ENCODE measurements at places on chromosomes 4 and X.

GRCh38 chr4:23355258-23355657, 534.6 kb downstream of the PPARGC1A start:
- no peak for DNase-seq

DNA sequence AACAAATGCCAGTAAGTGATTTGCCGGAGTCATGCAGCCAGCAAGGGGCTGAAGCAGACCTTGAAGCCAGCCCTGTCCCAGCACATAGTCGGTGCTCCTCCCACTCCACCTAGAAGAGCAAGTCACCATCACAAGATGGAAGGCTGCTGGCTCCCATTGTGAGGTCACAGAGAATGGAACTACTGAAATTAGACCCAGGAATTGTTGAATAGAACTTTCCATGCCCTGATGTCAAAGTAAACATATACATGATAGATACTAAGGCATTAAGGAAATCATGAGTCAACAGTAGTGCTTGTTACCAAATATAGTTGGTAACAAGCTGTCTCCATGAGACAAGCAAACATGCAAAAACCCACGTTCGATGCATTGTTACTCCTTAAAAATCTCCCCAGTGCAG, 177.1 kb upstream of the MID1 start:
- DNase-seq = no peak

DNA sequence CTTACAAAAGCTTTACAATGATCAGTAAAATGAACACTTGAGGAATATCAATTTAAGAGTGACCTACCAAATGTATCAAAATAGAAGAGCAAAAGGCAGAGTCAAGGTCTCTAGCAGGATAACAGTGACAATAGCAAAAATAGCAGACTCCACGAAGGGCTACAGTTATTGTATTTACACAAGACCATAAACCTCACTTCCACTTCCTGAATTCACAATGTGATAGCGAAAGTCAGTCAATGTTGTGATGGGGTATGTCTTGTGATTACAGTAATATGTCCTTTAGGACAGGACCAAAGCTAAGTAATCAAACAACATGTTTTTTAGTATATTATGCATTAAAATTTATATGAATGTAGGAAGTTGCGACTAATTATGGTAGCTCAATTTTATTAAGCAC, 139.6 kb downstream of the IQCM start:
- DNase-seq = no peak

- no peak for DNase-seq
Measured at GRCh38 chr4:176002007-176002613, 63.5 kb upstream of the WDR17 start.

DNA sequence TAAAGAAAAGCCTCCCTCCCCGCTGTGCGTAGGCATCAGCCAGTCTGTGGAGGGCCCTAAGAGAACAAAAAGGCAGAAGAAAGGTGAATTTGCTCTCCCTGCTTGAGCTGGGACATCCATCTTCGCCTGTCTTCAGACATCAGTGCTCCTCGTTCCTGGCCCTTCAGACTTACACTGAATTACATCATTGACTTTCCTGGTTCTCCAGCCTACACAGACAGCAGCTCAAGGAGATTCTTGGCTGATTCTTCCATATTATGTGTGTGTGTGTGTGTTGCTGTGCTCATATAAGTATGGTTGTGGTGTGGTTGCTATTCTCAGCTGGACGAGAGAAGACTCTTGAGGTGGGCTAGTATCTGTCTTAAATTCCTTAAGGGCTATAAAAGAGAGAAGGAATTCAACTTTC, 35.5 kb upstream of the CD99L2 start:
- DNase-seq = no peak

GRCh38 chr4:146170149-146170548, 5.4 kb upstream of the LSM6 start:
- no peak for DNase-seq

DNA sequence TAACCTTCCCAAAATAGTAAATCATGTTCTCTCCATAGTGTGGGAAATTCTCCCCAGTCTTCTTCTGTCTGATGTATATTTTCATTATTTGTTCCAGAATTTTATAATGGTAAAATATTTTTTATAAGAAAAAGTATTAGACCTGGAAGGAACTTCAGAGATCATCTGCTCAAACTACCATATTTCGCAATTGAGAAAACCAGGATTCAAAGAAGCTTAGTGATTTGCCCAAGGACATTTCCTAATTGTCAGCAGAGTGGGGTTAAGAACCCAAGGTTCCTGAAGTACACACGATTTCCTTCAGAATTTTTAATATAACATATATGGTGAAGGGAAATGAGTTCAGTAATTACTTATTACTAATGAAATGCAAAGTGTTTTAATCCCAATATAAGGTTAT, 24.1 kb downstream of the OCIAD1 start:
- no peak for DNase-seq

- DNase-seq = no peak
Measured at GRCh38 chr4:80097400-80098177, 24.6 kb upstream of the ANTXR2 start.

DNA sequence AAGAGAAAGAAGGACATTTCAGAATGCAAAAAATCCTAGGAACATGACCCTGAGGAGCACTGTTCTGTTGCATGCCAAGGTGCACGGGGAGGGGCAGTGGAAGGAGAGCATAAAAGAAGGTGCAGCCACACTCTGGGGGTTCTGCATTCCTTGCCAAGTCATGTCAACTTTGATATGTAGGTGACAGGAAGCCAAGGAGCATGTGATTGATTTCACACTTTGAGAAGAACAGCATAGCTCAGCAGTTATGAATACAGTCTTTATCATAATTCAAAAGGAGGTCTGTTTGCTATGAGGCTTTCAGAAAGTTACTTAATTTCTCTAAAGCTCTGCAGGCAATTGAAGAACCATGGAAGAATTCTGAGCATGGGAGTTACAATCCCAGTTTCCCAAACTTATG, 50.6 kb downstream of the SCFD2 start:
- DNase-seq = no peak

GRCh38 chrX:24692305-24692704, 1.4 kb upstream of the POLA1 start:
- DNase-seq = no peak

DNA sequence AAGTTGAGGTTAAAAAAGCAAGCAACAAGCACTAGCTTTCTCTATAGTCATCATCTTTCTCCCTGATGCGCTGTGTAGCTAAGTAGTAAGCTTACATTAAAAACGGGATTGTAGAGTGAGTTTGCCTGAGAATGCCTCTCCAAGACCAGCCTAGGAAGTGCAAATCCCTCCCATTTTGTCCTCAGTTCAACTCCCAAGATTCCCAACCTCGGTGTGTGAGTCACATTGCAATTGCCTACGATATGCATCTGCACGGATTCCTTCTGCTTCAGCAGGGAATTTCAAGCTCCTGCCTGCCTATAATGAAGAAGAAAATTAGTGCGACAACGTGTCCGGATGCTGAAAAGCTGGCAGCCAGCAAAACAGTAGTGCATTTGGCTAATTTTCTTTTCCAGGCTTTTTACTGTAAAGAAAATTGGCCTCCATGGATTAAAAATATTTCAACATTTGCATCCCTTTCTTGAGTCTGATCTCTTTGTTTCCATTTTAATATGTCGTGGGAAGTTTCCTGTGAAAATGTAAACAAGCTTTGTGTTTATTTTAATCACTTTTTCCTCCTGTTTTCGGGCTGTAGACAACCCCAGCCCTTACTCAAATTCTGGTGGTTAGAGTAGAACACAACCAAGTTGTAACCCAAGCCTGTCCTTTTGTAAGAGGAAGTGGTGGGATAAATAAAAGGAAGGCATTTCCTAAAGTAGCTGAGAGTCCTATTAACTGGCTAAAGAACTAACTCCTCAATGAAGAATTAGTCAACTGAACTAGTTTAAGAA, 58.4 kb upstream of the TET2 start:
- no peak for DNase-seq

- DNase-seq = peak; percentile 91
Measured at GRCh38 chrX:11758400-11759171, 549 bp downstream of the MSL3 start.

- DNase-seq = no peak
Measured at GRCh38 chr4:166481739-166482138, 608.7 kb downstream of the TLL1 start.

- no peak for DNase-seq
Measured at GRCh38 chr4:170080496-170080895, 9.3 kb downstream of the AADAT start.

GRCh38 chrX:110436523-110436922, 77.9 kb downstream of the RTL9 start:
- DNase-seq = no peak

DNA sequence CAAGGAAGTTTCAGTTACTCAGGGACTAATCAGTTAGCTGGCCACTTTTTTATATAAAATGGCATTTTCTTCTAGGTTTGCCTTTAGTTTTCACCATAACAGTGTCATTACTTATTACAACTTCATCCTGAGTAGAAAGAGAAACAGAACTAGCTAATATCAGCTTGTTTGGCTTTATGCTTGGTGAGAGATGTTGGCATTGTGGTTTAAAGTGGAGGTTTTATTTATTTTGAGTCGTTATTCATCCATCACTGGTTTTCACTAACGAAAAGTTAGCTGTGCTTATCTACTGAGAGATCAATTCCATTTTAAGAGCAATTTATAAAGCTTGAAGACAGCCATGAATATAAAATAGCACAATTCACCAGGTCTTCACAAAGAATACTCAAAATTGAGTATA, 714.5 kb downstream of the GRID2 start:
- no peak for DNase-seq

DNA sequence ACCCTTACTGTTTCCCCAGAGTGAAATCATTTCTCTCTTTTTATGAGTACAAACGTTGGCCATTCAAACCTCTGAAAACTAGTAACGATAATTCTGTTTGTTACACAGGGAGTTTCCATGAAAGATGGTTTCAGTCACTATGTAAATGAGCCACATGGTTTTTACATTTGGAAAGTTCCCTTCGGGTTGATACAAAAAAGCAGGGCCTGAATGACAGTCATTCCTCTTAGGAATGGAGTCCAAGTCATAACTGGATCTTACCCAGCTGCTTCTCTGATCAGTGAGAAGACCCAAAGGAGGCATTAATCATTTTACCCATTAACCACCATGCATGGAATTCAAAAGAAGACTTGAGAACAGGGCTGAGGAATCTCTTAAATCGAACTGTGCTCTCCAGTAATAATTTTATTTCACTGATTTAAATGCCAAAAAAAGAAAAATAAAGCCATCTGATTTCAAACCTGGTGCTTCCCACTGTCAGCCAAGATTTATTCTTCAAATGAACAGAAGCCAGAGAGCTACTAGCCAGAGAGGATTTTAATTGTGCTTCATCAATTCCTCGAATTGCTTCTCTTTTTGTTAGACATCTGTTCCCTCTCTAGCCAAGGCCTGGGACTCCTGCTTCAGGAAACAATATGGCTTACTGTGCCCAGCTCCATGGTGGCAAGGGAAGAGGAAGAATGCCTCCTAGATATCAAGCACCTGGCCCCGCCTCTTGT, 3.2 kb downstream of the SOWAHB start:
- DNase-seq = no peak

GRCh38 chrX:86023811-86024210, 23.5 kb downstream of the CHM start:
- DNase-seq = no peak

DNA sequence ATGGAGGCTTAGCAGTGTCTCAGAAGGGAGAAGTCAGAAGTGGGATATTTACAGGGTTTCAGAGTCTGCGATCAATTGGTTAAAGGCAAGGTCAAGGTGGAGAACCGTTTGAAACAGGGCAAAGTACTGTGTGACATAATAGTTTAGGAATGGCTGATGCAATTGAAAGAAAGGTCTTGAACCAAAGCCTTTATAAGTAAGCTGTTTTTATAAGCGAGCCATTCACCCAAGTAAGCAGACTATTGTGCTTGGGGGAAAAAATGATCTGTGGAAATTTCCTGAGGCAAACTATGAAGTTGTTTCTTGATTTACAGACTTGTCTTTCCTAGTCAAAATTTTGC, 327.3 kb downstream of the CAMK2D start:
- DNase-seq = no peak

- DNase-seq = no peak
Measured at GRCh38 chrX:31074522-31074921, 2.7 kb upstream of the FTHL17 start.

GRCh38 chr4:173152104-173152503, 16.5 kb upstream of the GALNT7 start:
- no peak for DNase-seq

DNA sequence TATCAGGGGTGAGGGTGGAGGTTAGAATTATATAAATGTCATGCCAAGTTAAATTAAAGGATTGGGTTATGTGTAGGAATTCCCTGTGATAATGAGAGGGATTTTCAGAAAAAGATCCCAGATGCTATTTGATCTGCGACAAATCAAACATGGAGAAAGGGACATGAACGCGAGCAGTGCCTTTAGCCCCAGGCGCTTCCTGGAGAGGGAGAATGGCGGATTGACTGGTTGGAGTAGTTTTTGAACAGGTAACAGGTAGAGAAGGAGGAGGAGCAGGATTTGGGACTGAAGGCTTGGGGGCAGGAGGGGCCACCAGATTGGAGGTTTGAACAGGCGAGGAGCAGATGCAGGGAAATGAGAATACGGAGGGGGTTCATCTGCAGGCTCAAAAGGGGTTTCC, 67.1 kb downstream of the LRP2BP start:
- DNase-seq = no peak

- no peak for DNase-seq
Measured at GRCh38 chr4:87677731-87678130, 27.7 kb downstream of the DMP1 start.

DNA sequence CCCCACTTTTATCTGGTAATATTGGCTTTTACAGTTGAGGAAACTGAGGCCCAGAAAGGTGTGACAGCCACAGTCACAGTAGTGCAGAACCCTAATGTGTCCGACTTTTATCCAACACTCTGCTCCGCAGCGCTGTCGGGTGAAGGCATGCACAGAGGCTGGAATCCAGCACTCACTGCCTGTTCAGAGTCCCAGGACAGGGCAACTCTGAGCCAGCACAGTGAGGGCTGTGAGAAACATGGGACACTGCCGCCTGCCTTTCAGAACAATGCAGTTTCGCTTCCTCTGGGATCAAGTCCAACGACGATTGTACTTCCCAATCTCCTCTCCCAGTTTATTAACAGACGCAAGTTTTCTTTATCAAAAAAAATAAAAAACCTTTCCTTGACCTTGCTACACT, 41.9 kb upstream of the PDGFRA start:
- no peak for DNase-seq

DNA sequence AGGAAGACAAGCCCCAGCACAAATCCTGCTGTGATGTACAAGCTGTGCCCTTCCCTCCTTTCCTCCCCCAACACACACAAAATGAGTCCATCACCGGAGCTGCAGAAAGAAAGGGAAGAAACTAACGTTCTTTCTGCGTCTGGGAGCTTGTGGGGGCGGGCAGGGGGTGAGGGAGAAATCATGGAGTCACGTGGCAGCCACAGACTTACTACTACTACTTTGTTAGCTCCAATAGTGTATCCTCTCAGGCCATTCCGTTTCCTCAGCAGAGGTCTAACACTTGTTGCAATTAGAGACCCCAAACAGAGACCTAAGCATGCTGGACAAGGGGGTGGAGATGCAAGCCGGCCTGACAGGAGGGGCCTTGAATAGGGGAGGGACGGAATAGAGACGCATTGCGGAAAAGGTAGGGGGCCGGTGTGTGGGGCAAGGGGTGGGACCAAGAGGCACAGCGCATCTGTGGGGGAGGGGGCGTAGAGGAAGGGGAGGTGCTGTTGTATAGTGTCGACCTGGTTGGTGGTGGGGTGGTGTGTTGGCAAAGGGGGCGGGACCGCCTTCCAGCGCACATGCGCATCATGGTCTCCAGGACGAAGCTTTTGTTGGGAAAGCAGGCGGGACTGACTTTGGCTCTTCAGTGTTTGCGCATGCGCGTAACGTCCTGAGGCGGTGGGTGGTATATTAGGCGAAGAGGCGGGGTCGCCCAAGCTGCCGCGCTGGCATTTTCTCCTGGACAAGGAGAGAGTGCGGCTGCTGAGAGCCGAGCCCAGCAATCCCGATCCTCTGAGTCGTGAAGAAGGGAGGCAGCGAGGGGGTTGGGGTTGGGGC, at the start of gene MAGED1:
Gene MAGED1, plus strand, starts transcription at position 703 of the 825 bp plus-strand sequence. CDS start 682 bp downstream, outside the sequence.
- peak; percentile 90 for DNase-seq

Measured in activated CD4-positive, alpha-beta T cell treated with anti-CD3 and anti-CD28 coated beads, Interleukin-10, Interleukin-2, amounts not matched to agents 100 ng/mL and 50 ng/mL, durations not matched to agents 16 hours and 8 hours (primary cell).